ENCODE measurements at places on chromosomes 16 and 17.

- DNase-seq, result no peak
Observed at GRCh38 chr17:49349541-49349940, 12.5 kb downstream of the ZNF652 start.

DNA sequence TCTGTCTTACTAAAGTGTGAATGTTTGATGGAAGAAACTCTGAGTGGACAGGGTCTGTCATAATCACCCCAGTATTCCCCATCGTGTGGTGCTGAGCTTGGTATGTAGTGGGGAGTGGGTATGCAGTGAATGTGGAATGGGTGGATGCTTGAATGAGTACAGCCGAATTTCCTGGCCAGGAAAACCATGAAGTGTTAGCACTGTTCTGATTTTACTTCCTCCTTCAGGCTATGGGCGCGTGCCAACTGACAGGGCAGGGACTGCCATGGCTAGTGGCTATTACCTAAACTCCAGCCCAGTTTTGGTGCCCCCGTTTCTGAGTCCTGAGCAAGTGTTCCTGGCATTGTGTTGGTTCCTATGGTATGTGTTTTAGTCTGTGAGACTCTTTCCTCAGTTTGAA is 48.6 kb downstream of the PRKCA start:
- DNase-seq, result no peak

DNA sequence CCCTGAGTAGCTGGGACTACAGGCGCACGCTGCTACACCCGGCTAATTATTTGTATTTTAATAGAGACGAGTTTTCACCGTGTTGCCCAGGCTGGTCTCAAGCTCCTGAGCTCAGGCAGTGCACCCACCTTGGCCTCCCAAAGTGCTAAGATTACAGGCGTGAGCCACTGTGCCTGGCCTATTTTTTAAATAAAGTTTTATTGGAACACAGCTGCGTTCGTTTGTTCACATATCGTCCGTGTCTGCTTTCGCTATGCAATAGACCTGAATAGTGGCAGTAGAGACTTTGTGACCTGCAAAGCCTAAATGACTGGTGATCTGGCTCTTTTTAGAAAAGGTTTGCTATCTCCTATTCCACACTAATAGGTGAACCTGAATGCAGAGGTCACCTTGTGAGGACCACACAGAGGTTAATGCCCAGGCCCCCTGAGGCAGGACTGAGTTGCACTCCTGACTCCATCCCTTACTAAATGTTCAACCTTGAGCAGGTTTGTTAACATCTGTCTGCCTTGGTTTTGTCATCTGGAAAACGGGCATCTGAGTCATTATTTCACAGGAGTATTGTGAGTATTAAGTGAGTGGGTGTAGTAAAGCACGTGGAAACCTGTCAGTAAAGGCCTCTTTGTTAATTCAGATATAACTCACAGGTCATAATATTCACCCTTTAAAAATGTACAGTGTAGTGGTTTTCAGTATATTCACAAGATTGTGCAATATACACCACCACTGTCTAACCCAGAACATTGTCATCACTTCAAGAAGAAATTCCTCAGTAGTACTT is 157.5 kb upstream of the CACNG5 start:
- peak; percentile 90 for DNase-seq

- peak; percentile 24 for DNase-seq
Observed at GRCh38 chr17:4565209-4566141, 5.1 kb upstream of the GGT6 start.

GRCh38 chr17:58007781-58008706 is 998 bp upstream of the SRSF1 start:
- no peak for DNase-seq

GRCh38 chr16:2090777-2091546 is 43.2 kb downstream of the TSC2 start:
- DNase-seq, result no peak

DNA sequence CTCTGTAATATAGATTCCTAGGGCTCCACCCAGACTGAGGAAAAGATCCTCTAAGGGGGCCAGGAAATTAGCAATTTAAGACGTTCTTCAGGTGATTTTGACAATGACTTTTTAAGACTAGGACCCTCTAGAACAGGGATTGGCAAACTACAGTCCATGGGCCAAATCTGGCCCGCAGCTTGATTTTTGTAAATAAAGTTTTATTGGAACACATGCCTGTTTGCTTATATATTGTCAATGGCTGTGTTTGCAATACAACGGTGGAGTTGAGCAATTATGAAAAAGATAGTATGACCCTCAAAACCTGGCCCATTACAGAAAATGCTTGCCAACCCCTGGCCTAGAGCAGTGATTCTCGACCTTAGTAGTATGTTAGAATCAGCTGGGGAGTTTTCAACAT is 181.9 kb downstream of the SOX9 start:
- no peak for DNase-seq

- DNase-seq, result no peak
Observed at GRCh38 chr17:50213026-50214022, 11.9 kb upstream of the COL1A1 start.

DNA sequence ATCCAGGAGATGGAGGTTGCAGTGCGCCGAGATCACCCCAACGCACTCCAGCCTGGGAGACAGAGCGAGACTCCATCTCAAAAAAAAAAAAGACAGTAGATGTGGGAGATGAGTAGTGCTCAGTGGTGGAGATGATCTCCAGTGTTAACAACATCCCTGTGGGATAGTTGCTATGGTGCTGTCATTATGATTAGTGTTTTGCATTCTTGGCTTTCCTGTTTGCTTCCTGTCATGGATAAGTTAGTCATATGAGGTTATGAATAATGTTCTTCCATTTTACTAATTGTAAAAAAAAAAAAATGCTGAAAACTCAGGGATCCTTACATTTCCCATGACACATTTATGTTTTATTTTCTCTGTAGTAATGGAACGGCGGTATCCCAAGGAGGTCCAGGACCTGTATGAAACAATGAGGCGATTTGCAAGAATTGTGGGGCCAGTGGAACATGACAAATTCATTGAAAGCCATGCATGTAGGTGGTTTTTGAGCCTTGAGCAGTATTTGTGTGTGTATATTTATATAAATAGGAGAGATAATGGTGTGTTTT is 24.5 kb upstream of the DUSP14 start:
- DNase-seq, result peak; percentile 72

- DNase-seq, result no peak
Observed at GRCh38 chr16:72467157-72467759, 295.3 kb upstream of the PMFBP1 start.

DNA sequence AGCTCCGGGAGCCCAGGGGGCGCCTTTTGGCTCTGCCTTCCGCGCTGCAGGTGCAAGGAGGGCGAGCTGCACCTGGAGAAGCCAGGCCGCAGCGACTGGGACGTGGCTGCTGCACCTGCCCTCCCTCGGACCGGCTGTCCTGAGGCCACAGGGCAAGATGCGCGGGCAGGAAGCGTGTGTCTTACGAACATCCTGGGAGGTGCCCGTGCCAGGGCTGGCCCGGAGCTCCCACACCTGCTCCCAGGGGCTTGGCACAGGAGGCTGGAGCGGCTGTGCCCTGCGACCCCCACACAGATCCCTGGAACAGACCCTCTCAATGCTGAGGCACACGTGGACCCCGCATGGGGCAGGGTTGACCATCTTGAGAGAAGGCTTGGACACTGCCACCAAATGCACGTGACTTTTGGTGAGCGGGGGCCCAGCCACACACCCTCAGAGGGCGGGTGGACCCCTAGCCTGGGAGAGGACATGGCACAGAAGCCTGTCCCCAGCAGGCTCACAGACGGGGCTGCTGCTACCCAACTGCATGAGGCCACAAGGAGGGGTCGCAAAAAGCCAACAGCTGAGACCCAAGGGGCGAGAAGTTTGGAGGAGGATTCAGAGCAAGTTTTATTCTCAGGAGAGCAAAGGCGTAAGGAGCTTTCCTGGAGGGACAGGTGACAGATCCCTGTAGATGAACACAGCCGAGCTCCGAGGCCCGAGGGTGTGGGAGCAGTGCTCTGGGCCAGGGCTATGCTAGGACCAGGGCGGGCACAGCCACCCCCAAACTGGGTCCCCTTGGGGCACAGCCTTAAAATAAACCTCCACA is 11.4 kb downstream of the NDUFAF8 start:
- DNase-seq, result no peak

GRCh38 chr17:76088041-76088867 is 9.3 kb downstream of the ZACN start:
- DNase-seq, result no peak

GRCh38 chr16:85752511-85753420 is 1.9 kb upstream of the C16orf74 start:
- no peak for DNase-seq

GRCh38 chr17:28494445-28495188 is 11.5 kb upstream of the FOXN1 start:
- DNase-seq, result no peak

DNA sequence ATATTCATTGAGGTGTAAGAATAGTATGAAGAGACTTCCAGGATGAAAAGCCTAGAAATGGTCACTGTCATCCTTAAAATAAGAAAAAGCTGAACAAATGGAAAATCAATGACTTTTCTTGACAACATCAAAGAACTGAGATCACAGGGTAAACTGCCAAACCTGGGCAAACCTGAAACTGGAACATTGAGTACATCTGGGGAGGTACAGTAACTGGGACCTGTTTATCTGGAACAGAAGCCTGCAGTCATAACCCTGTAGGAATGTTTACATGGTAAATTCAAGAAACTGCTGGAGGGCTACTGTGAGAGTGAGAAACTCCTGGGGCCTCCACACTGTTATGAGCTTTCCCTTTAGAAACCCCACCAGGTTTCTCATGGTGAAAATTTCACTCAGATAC is 130.1 kb upstream of the PIRT start:
- DNase-seq, result no peak

- DNase-seq, result no peak
Observed at GRCh38 chr17:42285346-42286050, 2.8 kb upstream of the STAT5A start.

GRCh38 chr17:48546137-48546923 is 1.4 kb upstream of the HOXB2 start:
- DNase-seq, result no peak

DNA sequence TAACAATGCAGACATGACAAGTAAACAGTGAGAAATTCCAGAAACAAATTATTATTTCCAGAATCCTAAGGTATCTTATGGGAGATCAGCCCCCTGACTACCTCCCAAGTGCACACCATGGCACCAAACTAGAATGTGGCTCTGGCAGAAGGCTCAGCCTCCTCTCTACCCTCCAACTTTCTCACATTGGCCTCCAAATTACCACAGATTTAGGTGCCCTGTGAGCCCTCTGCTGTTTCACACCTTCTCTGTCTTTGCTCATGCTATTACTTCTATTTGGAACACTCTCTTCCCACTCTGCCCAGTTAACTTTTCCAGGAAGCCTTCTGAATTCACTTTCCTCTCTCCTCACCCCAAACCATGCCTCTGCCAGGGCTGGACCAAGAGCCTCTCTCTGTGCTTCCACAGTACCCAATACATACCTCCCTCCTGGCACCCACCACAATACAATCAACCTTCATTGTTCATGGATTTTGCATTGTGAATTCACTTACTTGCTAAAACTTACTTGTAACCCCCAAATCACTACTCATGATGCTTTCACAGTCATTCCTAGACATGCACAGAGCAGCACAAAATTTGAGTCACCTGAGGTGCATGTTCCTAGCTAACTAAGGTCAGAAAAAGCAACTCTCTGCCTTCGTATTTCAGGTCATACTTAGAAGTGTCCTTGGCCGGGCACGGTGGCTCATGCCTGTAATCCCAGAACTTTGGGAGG is 31.4 kb downstream of the SMG6 start:
- DNase-seq, result no peak

DNA sequence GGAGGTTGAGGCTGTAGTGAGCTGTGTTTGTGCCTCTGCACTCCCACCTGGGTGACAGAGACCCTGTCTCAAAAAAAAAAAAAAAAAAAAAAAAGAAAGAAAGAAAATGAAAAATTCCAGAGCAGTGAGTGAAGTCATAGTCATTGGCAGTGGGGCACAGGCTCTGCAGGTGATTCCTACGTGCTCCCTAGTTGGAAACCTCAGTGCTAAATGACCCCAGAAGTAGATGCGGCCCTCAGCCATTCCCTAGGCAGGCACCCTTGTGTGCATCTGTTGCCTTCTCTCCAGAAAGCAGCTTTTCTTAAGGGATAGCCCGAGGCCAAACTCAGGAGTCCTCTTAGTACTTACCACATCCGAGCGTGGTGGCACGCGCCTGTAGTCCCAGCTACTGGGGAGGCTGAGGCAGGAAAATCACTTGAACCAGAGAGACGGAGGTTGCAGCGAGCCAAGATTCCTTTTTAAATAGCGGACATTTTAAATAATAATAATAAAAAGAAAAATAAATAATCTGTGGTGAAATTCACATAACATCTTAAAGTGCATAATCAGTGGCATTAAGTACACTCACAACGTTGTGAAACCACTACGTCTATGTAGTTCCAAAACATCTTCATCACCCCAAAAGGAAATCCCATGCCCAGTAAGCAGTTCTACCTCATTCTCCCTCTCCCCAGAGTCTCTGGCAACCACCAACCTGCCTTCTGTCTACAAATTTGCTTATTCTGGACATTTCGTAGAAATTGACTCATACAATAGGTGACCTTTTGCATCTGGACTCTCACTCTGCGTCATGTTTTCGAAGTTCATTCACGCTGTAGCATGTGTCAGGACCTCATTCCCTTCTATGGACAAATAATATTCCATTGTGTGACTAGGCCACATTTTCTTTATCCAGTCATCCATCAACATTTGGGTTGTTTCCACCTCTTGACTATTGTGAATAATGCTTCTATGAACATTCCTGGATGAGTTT is 12.5 kb upstream of the SPHK1 start:
- DNase-seq, result peak; percentile 92

DNA sequence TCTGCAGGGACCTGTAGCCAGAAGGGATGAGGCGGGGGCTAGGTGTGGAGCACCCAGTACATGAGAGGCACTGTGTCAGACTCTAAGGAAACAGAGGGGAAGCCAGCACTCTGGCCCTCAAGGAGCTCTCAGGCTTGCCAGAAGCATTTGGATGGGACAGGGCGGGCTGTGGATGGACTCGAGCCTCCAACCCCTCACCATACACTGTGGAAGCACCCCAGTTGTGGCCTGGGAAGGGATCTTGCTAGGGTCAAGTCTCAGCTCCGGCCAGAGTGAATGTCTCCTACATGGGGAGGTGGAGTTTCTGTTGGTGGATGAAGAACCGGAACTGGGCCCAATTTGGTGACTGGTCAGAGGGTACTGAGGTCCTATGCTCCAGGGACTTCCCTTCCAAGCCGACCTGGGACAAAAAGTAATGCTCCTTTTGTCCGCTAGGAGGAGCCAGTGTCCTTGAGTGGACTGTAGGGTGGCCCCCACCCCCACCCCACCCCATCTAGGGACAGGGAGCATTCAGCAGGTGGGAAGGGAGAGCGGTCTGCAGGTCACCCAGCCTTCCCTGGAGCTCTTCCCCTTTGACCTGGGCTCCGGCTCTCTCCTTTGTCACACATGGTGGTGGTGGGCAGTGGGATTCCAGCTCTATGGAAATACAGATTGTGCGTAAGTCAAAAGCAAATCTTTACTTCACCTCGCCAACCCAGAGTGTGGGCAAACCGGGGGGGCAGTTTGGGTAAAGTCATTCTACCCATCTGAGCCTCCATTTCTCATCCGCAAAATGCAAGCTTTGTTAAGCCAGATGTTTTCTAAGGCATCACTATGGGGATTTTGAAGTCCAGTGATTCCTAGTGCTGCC is 20.4 kb upstream of the PHB1 start:
- no peak for DNase-seq
